ENCODE measurements at places on chromosomes 16 and 17.

DNA sequence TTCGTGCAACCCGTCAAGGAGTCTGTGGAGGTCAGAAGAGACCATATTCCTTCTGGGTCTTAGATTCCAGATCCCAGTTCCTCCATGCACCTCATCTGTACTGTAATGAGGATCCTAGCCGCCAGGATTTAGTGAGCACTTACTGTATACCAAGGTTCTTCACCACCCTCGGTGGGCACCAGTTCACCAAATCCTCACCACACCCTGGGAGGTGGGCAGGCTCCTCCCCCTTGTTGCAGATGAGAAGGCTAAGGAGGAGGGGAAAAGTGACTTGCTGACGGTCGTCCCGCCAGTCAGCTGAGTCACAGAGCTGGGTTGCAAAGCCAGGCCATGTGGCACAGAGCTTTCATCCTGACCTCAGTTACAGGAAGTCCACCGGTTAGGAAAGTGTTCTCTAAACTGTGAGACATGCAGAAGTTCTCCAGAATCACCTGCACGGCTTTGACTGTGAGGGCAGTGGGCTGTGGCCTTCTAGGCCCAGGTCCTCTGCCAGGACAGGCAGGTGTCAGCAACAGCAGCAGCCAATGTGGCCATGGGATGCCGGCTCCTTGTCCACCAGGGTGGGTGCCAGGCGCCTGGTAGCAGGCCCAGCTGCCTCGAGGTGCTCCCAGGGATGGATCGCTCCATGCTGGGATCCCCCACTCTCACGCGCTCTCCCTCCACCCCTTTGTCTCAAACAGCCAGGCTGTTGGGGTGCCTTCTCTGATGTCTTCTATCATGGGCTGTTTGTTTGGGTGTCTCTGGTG lies 240.3 kb upstream of the GSE1 start:
- peak; percentile 52 for DNase-seq

DNA sequence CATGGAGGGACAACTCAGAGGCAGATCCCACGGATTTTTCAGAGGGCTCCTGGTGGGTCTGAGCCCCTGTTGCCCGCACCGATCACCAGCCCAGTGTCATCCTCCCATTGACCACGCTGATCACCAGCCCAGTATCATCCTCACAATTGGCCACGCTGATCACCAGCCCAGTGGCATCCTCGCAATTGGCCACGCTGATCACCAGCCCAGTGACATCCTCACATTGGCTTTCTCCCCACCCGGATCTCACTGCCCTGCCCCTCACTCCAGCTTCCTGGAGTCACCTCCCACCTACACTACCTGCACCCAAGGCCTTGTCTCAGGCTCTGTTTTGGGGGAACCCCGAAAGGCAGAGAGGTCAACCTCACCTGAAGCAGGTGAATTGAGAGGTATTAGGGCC lies 358.2 kb upstream of the TNRC6C start:
- DNase-seq, result peak; percentile 3

- no peak for DNase-seq
Observed at GRCh38 chr16:50767197-50767596, 25.3 kb downstream of the CYLD start.

- no peak for DNase-seq
Observed at GRCh38 chr17:47368262-47368661, 44.5 kb downstream of the EFCAB13 start.

Data from activated T-cell treated with anti-CD3 and anti-CD28 coated beads, Interleukin-2, amount 50 U/mL, for 48 hours (primary cell).